ENCODE measurements at places on chromosomes 7 and 10.

DNA sequence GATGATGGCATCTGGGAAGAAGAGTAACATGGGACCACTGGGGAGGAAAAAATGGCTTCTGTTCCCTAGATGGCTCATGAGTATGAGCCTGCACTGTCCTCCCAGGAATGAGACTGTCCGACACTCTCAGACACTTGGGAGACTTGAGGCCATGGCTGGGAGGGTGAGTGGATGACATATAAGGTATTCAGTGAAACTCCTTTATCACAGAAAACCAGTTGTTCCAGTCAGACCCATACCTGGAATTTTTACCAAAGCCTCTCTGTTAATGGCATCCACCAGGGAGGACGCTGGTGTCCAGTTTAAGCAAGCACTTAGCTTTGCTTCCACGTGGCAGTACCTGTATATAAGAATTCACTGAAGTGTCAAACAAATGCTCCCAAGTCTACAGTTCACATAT, 116.7 kb upstream of the C10orf90 start:
- DNase-seq = no peak

- DNase-seq = no peak
These were observed 57.7 kb upstream of the RHOBTB1 start for GRCh38 chr10:61001731-61002122.

GRCh38 chr10:76784076-76784475, 853.5 kb downstream of the KCNMA1 start:
- no peak for DNase-seq

DNA sequence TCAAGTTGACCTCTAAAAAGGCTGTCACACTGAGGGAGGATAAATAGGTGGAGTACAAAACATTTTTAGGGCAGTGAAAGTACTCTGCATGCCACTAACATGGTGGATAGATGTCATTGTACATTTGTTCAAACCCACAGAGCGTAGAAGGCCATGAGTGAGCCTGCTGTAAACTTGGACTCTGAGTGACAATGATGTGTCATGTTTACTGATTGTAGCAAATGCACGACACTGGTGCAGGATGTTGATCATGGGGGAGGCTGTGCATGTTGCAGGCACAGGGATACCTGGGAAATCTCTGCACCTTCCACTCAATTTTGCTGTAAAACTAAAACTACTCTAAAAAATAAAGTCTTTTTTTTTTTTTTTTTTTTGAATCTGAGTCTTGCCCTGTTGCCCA, 52.5 kb upstream of the GRID1 start:
- no peak for DNase-seq

Data from activated CD4-positive, alpha-beta T cell treated with anti-CD3 and anti-CD28 coated beads, Interleukin-2, amount 10 ng/mL, durations not matched to agents 7 days and 5 days (primary cell).